ENCODE measurements at places on chromosomes 3 and 15.
A peak's percentile ranks its signal among the peaks of the same experiment; 100 is the strongest.

DNA sequence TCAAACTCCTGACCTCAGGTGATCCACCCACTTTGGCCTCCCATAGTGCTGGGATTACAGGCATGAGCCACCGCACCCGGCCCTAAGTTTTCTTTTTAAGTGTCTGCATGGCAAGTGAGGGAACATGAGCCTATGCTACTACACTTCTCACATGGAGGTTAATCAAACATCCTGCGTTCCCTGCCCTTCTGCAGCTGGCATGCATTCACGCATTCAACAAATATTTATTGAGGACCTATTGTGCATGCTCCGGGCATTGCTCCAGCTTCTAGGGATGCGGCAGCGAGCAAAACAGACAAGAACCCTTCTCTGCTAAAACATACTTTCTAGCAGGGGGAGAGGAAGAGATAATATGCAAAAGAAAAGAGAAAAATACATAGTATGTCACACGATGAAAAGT, 42.6 kb upstream of the ACKR4 start:
- DNase-seq = peak; percentile 77

- no peak for DNase-seq
Measured at GRCh38 chr15:83225449-83225848, 17.8 kb upstream of the HDGFL3 start.

DNA sequence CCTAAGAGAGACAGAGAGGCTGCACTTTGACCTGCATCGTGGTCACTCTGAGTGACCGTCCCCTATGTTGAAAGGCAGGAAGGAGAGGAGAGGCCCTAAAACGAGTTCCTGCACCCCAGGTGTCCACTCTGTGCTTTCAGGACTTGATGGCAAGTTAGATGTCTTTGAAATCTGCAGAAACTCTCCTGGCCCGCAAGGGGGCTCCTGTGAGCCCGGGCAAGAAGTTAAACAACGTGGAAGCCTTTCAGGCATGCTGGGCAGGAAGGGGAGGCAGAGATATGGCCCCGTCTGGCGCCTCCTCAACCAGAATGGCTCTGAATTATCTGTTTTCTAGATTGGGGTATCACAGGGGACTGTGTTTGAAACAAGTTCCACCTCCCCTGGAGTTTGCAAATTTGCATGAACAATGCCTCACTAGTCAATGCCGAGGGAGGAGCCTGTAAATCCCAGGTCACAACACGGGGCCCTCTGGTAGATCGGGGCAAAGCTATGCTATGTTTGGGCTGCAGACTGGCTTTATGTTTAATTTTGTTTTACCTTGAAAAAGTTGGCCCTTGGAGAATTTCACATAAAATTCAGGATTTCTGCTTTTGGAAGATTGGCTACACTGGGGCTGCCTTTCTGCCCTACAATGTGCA, 9.8 kb downstream of the CTXND1 start:
- no peak for DNase-seq

DNA sequence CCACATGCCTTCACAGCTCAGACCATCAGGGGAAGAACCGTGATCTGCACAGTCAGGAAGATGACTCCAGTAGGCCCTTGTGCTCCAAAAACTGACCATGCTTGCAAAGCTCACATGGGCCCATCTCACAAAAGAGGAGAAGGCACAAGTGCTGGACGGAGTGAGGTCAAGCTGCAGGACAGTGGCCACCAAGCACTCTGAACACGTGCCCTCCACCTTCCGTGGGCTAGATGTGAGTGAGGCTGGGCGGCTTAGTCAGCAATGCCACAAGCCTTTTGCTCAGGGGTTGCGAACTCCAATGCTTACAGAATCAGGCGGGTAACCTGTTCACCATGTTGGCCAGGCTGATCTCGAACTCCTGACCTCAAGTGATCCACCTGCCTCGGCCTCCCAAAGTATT, 70.9 kb downstream of the SCN5A start:
- DNase-seq = no peak

DNA sequence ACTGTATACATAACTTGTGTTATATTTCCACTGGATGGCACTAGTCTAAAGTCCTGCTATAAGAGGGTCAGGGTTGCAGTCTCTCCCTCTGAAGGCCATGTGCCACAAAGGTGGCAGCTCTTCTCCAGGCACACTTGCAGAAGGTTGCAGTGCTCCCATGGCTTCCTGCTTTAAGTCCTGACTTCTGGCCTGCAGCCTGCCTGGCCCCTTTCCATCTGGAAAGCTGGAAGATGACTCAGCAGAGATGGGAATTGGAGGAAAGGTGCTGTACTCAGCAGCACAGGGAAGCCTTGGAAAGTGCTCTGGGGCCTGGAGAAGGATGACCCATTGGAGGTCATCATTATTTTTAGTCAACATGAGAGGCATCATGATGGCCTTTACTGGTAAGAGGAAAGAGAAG, 40.9 kb upstream of the MRPL3 start:
- DNase-seq = peak; percentile 89

Measured in astrocyte of the spinal cord (primary cell).